ENCODE measurements at places on chromosomes 2 and 18. TPM values are rescaled to one million over a fixed set of nuclear protein-coding genes. Genes with fewer than 3 reads are reported as not detected.

The PLEK gene
- total RNA-seq, result not detected

The SPATA3 gene
- total RNA-seq, result not detected

The REG3A gene
- not detected for total RNA-seq

The CCDC121 gene
- total RNA-seq, result 0.99 TPM

The ADD2 gene
- total RNA-seq, result 0.71 TPM

The NT5C1B gene
- total RNA-seq, result not detected

Measured in HT-29 (cell line).